ENCODE measurements at places on chromosomes 6 and 20.

GRCh38 chr6:11258260-11259237 is 26.1 kb upstream of the NEDD9 start:
- DNase-seq: no peak

DNA sequence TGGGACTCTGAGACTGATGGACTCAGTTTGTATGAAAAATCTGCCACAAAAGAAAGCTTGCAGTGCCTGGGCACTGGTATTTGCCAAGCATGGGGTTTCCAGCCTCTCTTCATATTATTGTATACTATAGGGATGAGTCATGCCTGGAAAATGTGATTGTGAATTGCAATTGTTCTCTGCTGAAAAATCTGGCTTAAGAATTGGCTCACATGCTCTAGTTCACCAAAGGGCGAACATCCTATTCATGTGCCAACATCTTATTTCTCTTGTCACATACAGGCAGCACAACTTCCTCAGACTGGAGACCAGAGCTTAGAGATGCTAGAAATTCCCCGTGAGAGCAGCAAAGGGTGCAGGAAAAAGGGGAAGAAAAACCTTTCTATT is 103.6 kb upstream of the KCNK16 start:
- no peak for DNase-seq

GRCh38 chr20:14406495-14406894 is 69.1 kb upstream of the FLRT3 start:
- no peak for DNase-seq

DNA sequence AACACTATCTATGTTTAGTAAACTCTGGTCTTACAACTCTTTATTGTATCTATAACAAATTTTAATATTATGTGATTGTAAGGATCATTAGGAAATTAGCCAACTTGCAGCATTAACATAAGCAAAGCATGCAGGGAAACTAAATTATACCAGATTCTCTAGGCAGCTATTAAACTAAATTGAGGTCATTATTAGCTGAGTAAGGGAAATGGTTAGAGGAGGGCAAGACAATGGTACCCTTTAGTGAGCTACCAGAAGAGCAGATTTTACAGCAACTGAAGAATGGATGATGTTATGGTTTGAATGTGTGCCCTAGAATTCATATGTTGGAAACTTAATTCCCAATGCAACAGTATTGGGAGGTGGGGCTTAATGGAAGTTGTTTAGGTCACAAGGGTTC is 79.1 kb downstream of the SMPDL3A start:
- DNase-seq: no peak

DNA sequence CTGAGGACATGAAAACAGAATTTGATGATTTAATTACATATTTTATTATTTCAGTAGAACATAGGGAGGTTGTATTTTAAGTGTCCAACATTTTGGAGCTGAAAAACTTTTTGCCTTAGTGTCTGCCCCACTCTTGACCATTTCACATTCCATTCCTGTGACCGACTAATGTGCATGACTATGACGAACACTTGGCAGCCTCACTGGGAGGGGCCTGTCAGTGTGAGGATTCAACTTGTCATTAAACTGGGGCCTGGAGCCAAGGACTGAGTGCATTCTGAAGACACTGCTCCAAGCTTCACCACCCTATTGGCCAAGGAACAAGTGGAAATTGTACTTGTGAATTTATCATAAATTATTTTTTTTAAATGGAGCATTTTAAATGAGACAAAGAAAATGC is 661.3 kb downstream of the BCKDHB start:
- no peak for DNase-seq

DNA sequence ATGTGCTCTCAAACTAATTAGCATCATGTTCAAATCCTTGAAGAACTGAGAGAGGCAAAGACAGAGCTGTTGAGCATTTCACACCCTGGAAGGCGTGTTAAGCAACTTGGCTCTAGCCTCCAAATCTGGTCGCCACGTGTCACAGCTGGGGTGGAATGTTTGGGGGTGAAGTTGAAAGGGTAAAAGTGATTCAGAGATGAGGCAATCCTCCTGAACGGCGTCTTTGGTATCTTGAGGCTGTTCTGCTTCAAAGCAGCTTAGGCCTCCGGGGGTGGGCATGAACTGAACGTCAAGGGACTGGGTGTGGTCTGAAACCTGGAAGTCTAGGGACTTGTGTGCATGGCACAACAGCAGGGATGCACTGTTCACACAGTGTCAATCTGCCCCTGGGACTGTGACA is 62.3 kb downstream of the TRAM2 start:
- DNase-seq: no peak

GRCh38 chr6:26240157-26241032 is 124.6 kb upstream of the BTN3A2 start:
- no peak for DNase-seq

DNA sequence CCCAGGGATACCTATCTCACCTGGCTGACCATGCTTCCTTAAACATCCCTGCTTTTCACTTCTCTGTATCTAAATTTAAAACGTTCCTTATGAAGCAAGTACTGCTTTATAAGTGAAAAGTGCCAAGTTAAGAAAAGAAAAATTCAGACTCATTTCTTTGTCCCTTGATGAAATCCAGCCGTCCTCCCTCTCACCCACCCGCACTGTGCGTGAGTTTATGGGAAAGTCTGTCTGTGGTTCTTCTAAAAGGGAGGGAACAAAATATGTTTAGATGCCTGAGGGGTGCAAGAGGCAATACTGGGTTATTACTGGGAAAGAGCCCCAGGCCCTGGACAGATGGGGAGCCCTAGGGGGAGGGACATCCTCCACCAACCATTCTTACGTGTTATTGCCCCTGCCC is 31.2 kb downstream of the SPDEF start:
- DNase-seq: no peak

DNA sequence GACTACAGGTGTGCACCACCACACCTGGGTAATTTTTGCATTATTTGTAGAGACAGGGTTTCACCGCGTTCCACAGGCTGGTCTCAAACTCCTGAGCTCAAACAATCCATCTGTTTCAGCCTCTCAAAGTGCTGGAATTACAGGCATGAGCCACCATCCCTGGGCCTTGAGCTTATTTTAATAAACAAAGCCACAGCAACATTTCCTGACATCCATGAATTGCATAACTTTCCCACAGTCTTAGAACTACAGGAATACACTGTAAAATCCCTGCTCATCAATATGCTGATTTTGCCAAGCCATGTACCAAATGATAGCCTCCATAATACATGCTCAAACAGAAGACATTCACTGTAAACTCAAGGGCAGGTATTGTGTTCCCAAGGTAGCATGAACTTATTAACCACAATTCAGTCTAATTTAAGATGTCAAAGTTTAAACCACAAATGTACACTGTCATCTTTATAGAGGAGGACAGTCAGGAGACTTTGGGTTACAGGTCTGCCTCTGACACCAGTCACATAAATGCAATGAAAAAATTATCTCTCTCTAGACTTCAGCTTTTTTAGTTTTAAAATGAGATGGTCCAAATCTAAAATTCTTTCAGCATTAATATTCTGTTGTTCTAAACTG is 40.0 kb downstream of the NUDT3 start:
- DNase-seq: no peak

DNA sequence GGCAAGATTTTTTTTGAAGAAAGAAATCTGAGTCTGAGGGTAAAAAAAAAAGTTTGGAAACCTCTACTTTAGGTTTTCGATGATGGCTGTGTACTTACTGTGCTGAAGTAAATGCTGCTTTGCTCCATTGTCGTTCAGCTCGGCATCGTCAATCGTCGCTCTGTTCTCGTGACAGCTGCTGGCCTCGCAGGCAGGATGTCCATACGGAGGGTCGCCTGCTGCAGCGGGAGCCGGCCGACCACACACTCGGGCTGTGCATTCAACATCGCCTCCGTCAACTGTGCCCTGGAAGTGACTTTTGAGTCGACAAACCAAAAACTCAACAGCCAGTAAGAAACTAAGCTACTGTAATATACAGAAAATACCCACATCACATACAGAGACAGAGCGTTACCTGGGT is 53.1 kb upstream of the SMOC2 start:
- DNase-seq: no peak

GRCh38 chr6:149231778-149232177 is 85.7 kb upstream of the TAB2 start:
- DNase-seq: no peak

- DNase-seq: no peak
Observed at GRCh38 chr6:6730831-6731230, 142.3 kb downstream of the LY86 start.

DNA sequence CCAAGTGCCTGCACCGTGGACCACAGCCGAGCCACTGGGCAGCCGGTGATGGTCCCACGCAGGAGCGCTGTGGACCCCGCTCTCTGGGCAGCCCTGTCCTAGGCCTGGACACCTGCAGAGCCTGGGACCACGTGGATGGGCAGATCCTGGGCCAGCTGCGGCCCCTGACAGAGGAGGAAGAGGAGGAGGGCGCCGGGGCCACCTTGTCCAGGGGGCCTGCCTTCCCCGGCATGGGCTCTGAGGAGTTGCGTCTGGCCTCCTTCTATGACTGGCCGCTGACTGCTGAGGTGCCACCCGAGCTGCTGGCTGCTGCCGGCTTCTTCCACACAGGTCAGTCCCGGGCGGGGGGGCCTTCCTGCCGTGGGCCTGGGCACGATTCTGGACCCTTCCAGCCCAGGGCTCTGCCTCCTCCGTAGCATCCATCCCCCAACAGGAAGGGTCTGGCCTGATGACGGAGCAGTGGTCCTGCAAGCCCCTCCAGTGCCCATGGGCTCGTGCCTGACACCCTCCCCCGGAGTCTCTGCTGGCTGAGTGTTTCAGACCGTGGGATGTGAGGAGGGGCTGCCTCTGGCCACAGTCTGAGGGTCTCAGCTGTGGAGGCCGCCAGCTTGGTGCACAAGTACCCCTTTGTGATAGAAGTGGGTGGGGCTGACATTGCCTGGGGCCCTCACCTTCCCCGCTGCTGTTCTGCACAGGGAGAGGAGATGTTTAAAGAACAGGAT is 572 bp downstream of the BIRC7 start:
- DNase-seq: no peak

GRCh38 chr20:53757472-53757913 is 163.9 kb upstream of the ZNF217 start:
- DNase-seq: peak; percentile 38

GRCh38 chr20:51790256-51790655 is 12.1 kb downstream of the SALL4 start:
- no peak for DNase-seq

GRCh38 chr20:10260316-10260715 is 41.7 kb downstream of the SNAP25 start:
- DNase-seq: no peak

DNA sequence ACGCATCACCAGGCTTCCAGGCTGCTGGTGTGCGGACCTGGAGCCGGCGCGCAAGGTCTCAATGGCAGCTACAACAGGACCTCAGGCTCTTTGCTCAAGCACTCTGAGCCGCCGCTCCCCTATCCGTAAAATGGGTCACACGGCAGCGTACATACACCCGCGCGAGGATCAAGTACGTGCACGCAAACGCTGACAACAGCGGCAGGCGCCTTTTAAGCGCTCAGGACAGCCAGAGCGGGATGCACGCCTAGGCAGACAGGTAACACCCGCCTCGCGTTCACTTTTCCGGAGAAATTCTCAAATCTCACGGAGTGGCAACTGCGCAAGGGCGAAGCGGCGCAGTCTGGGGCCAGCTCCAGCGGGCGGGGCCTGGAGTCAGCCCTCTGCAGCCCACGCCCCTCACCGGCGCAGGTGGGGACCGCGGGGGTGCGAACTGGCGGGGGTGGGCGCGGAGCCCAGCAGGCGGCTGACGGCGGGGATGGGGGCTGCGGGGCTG is 535 bp downstream of the EXOC2 start:
- DNase-seq: peak; percentile 46

DNA sequence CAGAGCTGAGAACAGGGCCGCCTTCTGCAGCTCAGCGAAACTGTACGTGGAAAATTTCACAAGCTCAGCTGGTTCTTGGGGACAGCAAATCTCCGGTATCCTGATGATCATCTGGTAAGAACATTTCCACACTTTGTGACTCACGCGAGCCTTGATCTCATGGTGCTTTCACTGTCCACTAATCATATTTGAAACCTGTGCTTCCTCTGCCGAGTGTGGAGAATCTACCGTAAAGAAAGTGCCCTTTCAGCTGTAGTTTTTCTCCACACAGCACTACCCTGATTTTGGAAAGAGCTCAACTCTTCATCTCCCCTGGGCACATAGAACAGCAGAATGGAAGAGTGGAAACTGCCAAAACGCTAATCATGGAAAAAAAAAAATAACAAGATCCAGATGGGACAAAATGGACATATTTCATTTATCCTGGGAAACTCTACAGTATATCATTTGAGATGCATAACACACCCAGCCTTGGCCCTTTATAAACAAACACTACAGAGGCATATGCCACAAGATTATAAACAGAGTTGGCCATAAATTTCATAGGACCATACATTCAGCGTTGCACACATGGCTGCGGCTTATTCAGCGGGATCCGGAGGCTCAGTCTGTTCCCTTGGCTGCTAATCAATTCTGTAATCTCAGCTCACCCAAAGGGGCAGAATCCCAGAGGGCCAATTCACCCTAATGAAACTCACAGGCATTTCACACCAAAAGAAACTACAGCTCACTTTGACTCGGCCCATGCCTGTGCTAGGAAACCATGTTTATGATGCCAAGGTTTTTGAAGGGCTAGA is 434.5 kb downstream of the HDGFL1 start:
- no peak for DNase-seq

DNA sequence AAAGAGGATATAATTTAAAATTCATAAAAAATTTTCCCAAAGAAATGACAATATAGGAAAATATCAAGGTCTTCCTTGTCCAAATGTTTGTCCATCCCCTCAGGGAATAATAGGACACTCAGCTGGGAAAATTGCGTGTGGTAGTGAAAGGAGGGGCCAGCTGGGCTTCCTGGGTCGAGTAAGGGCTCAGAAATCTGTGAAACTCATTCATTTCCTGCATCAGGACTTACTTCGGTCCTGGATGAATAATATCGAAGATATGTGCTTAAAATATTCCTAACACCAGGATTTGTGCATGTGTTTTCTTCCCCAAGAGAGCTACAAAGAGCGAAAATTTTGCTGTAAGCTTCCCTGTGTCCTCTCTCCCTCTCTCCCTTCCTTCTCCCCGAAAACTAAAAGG is 118.2 kb upstream of the GJE1 start:
- no peak for DNase-seq

- peak; percentile 50 for DNase-seq
Observed at GRCh38 chr20:25623225-25623735, 534 bp downstream of the NANP start.

DNA sequence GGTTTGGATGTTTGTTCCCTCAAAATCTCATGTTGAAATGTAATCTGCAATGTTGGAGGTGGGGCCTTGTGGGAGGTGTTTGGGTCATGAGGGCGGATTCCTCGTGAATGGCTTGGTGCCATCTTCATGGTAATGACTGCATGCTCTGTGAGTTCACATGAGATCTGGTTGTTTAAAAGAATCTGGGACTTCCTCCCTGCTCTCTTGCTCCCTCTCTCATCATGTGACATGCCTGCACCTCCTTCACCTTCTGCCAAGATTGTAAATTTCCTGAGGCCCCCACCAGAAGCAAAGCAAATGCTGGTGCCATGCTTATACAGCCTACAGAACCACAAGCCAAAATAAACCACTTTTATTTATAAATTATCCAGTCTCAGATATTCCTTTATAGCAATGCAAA is 250.3 kb upstream of the PLN start:
- no peak for DNase-seq

- DNase-seq: no peak
Observed at GRCh38 chr6:87716928-87717614, 15.0 kb upstream of the AKIRIN2 start.

Measured in NCI-H526 treated with DMSO at 0.1 percent for 48 hours (cell line).